Anterior cingulate cortex (tissue), 58 donors: ENCODE measurements at places on chromosomes 16 and 17.
A peak's percentile ranks its signal among the peaks of the same experiment; 100 is the strongest.

- no peak for DNase-seq
Measured at GRCh38 chr17:1315891-1316403, 36.5 kb downstream of the TRARG1 start.

- DNase-seq, result no peak
Measured at GRCh38 chr17:51346218-51346982, 86.1 kb downstream of the UTP18 start.

- DNase-seq, result no peak
Measured at GRCh38 chr17:8133399-8133798, 9.5 kb upstream of the HES7 start.

DNA sequence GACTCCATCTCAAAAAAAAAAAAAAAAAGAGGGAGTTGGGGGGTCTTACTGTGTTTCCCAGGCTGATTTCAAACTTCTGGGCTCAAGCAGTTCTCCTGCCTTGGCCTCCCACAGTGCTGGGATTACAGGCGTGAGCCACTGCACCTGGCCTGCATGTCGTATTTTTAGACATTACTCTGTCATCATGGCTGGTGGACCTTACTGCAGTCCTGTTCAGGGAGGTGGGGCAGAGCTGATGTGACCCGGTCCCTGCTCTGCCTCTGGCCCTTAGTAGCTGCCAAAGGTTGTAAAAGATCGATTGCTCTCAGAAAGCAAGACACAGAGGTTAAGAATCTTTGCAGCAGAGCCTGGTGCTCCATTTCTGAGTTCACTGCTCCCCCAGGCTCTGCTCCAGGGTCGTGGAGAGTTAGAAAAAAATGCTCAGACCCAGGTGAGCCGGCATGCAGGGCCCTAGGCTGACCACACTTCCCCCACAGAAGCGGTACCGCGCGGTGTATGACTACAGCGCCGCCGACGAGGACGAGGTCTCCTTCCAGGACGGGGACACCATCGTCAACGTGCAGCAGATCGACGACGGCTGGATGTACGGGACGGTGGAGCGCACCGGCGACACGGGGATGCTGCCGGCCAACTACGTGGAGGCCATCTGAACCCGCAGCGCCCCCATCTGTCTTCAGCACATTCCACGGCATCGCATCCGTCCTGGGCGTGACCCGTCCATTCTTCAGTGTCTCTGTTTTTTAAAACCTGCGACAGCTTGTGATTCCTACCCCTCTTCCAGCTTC lies 7.1 kb upstream of the LASP1NB start:
- no peak for DNase-seq

GRCh38 chr16:83552228-83552627 lies 255.6 kb upstream of the HSBP1 start:
- no peak for DNase-seq

DNA sequence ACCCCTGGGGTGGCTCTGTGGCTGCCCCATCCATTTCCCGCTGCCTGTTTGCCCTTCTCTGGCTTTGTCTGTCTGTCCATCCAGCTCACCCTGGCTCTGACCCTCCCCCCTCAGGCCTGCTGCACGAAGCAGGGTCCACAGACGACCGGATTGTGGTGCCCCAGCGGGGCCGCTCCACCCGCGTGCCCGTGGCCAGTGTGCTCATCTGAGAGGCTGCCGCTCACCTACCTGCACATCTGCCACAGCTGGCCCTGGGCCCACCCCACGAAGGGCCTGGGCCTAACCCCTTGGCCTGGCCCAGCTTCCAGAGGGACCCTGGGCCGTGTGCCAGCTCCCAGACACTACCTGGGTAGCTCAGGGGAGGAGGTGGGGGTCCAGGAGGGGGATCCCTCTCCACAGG lies 761 bp upstream of the LAT start:
- DNase-seq, result no peak

- peak; percentile 78 for DNase-seq
Measured at GRCh38 chr16:2927010-2927646, 15.4 kb downstream of the FLYWCH1 start.

DNA sequence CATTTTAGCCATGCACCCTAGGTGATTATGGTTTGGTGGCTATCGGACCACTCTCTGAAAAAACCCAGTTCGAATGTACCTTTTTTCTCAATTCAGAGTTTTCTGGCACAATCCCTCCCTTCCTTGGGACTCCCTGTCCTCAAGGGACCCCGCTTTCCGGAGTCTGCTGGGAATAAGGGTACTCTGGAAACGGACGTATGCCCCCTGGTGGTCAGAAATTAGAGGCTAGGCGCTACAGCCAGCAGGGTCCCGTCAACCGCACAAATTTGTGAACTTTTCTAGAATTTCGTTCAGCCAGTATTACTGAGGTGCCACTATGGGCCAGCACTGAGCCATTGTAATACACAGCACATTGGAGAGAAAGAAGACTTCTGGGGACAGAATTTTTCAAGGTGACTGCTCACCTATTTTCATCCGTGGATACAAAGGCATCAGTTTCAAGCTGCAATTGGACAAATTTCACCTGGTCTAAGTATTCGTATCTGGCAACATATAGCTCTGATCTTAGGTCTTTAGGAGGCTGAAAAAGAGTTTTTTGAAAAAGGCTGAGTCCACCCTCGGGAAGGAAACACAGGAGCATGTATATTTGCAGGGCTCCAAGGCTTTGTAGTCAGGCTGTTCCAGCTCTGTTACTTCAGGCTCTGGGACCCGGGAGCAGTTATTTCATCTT lies 27.1 kb upstream of the CRYBA1 start:
- DNase-seq, result peak; percentile 69

DNA sequence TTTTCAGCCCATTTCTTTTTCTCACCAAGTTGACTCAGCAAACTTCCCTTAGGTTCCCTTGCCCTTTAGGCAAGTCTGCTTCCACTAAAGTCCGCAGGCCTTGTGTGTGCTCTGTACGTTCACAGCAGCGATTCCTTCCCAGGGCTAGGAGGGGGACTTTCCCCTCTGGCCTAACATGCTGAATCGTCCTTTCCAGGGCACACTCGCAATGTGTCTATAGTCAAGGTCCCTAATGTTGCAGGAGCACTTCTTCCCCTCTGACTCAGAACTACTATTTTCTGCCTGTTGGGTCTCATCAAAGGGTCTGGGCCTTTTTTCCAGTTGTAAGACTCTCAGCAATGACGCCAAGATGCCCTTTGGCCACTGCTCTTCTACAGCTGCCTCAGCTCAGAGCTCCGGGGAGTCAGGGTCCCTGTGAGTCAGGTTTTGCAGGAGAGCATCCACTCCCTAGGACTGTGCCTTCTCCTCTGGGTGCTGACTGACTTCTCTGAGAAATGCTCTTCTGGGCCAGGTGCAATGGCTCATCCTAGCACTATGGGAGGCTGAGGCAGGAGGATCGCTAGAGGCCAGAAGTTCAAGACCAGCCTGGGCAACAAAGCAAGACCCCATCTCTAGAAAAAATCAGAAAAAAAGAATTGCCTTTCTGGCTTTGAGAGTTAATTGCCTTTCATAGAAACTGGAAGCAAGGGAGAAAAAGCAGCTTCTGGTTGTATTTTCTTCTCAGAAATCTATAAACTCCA lies 64.4 kb upstream of the TBX2 start:
- no peak for DNase-seq

GRCh38 chr16:89230255-89230654 lies 12.8 kb downstream of the ZNF778 start:
- DNase-seq, result no peak

DNA sequence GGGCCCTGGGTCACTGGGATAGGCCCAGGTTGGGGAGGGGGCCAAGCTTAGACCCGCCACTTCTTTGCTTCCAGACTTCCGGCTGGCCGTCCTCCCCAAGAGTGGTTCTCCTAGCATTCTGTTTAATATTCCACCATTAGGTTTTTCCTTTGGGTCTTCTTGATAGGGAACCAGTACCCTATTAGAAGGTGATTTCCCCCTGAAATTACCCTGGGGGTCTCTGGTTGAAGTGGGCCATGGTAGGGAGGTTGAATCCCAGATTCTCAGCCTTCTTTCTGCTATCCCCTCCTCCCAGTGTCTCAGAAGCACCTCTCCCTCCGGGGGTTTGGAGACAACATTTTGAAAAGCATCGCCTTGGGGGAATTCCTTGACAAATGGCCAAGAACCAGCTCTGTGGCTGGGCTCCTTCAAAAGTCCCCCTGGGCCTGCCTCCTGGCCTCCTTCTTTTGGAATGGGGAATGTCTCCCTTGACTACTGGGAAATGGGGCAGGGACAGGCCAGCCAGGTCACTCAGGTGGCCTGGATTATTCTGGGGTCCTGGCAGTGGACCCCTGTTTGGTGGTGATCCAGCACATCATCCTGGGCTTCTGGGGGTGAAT lies 5.7 kb downstream of the LASP1 start:
- no peak for DNase-seq

DNA sequence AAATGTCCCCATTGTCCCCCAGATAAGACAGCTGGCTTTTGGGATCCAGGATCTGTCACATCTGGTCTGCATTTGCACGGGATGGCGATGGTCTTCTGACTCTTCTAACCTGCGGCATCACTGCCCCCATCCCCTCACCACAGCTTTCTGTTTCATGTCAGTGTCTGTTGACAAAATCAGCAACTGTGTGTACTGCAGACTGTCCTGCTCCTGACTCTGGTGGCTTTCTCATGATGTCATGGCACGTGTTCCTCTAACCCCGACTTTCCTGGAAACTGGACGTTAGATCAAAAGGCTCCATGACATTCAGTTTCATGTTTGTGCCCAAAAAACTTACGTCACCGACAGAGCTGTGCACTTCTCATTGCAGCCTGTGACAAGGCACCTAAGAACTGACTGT lies 30.1 kb upstream of the CPNE2 start:
- DNase-seq, result no peak

DNA sequence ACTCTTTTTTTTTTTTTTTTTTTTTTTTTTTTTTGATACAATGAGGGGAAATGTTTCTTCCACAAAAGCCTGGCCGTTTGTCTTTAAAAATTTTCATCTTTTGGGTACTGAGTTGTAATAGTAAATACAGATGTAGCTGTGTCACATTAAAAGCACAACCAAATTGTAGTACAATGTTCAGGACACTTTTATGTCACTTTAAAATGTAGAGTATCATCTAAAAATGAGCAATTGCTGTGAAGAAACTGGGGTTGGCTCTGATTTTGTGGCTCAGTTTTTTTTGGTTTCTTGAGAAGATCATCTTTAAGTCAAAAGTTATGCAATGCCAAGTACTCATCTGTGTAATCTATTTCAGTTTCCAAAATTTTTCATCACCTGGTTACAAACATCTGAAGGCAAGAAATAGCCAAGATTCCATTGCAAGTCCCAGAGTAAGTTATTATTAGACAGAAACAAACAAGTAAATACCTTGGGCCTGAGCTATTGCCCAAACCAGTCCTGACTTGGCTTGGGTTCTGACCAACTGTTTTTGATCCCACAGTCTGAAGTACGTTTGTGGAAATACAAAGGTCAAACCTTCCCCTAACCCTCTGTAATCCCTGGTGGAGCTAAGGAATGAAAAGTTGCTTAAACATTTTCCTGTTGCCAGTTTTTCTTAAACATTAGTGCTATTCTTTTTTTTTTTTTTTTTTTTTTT lies 717.2 kb downstream of the WWOX start:
- no peak for DNase-seq

- peak; percentile 33 for DNase-seq
Measured at GRCh38 chr17:17971431-17972125, 622 bp downstream of the TOM1L2 start.

DNA sequence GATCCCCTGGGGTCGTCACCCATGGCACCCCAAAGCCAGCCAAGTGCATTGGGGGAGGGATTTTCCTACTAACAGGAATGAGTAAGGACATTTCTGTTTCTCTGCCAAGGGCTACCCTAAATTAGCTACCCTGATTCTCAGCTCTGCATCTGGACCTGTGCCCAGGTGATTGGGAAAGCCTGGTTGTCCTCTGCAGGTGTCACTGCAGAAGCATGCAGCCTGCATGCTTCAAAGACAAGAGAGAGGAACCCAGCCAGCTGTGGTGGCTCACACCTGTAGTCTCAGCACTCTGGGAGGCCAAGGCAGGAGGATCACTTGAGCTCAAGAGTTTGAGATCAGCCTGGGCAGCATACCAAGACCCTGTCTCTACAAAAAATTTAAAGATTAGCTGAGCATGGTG lies 19.6 kb downstream of the BEAN1 start:
- no peak for DNase-seq

GRCh38 chr17:45976755-45977505 lies 22.1 kb upstream of the STH start:
- DNase-seq, result no peak

GRCh38 chr16:4194661-4195060 lies 47.2 kb downstream of the SRL start:
- DNase-seq, result no peak

- peak; percentile 43 for DNase-seq
Measured at GRCh38 chr17:82238472-82239201, 9.8 kb downstream of the SLC16A3 start.

DNA sequence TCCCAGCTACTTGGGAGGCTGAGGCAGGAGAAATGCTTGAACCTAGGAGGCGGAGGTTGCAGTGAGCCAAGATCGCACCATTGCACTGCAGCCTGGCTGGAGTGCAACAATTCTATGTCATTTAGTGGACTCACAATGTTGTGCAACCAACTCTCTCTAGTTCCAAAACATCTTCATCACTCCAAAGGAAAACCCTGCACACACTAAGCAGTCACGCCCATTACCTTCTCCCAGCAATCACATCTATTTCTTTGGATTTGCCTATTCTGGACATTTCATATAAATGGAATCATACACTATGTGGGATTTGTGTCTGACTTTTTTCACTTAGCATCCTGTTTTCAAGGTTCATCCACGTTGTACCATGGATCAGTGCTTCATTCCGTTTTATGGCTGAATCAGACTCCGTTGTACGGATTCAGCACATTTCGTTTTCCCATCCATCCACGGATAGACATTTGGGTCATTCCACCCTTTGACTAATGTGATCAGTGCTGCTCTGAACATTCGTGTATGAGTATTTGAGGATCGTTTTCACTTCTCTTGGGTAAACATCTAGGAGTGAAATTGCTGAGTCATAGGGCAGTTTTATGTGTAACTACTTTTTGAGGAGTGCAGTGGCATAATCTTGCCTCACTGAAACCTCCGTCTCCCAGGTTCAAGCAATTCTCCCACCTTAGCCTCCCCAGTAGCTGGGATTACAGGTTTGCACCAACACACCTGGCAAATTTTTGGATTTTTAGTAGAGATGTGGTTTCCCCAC lies 45.4 kb upstream of the EMP2 start:
- DNase-seq, result no peak

DNA sequence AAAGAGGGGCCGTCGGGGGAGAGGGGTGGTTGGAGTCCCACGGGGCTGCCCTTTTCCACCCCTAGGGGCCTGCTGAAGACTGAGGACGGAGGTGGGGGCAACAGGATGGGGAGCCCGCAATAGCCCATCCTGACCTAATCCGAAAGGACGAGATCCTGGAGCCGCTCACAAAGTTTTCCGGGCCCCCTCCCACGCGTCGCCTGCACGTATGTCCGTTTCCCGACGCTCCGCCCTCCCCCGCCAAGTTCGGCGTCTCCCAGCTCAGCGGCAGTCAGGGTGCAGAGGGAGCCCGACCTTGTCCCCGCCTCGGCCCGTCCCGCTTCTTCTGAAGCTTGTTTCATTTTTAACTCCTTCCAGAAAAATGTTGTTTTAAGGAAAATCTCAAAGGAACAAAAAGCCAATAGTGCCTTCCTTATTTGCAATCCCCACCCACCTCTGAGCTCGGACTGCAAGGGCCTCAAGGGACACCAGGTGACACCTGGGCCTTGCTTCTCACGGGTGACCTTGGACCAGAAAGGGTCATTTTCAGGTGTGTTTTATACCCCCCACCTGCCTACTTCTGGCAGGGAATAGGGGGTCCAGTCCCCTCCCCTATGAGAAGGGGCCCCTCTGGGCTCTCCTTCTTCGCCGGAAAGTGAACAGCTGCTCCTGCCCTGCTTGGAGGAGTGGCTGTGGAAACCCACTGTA lies 3.4 kb upstream of the ZNF423 start:
- no peak for DNase-seq

GRCh38 chr16:21117567-21117966 lies 33.1 kb downstream of the DNAH3 start:
- DNase-seq, result no peak
